ENCODE measurements at places on chromosomes 6 and 20.

DNA sequence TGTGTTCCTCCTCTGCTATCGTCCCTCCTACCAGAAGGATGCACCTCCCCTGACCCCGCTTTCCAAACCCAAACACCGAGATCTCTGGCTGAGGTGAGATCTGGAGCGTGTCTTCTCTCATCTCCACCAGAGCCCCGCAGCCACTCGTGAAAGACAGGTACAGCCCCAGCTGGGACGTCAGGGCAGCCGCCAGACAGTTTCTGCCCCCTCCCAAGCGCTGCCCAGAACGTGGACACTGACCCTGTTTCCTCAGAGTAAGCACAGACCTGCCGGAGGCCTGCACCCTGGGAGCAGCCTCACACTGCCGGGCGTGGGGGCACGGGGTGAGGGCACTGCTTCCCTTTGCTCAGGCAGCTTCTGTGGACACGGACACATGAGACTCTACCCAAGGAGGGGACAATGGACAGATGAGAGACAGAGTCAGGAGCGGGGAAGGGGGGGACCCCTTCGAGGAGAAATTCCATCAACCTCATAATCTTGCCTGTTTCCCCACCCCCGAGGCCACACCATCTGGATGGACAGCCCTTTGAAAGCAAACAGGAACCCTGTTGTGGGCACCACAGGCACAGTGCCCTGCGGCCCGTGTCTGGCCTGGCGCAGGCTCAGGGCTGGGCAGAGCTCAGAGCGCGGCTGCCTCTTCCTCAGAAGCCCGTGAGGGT lies 210.6 kb downstream of the DLL1 start:
- no peak for DNase-seq

GRCh38 chr20:51731731-51732095 lies 36.5 kb downstream of the ATP9A start:
- DNase-seq, result peak; percentile 40

DNA sequence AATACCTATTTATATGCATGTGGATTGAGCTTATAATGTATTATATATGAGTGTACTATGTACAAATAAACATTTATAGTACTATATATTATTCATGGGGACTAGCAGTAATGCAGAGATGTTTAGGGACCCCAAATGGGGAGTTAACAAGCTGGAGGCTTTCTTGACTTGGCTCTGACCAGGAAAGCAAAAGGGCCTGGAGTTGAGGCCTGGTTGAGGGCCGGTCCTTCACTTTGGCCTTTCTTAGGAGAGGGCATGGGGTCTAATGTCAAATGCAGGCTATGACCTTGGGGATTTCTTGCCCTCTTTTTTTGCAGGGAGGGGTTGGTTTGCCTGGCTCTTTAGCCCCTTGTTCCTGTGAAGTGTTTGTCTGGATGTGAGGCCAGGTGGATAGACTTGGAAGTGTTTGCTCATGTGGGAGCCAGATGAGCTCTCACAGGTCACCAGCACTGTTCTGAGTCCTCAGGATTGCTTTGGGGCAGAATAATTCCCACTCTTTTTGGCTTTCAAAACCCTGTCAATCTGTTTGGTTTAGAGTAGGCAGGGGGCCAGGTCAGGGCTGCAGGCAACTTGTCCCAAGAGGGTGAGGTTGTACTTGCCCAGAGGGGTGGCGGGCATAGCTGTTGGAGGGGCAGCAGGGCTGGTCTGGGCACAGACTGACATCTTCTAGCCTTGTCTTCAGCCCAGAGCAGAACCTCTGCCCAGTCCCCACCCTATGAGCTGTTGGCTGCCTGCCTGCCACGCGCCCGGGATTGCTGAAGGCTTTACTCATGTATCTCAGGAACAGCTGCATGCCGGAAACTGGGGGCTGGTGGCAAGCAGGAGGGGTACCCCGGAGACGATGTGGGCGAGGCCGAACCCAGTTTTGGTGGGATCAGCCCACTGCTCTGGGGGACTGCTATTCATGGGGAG lies 14.6 kb downstream of the TJAP1 start:
- peak; percentile 77 for DNase-seq

GRCh38 chr6:106309766-106310373 lies 15.7 kb downstream of the ATG5 start:
- DNase-seq, result peak; percentile 42

- DNase-seq, result no peak
Observed at GRCh38 chr20:51220293-51220706, 197.4 kb upstream of the KCNG1 start.

DNA sequence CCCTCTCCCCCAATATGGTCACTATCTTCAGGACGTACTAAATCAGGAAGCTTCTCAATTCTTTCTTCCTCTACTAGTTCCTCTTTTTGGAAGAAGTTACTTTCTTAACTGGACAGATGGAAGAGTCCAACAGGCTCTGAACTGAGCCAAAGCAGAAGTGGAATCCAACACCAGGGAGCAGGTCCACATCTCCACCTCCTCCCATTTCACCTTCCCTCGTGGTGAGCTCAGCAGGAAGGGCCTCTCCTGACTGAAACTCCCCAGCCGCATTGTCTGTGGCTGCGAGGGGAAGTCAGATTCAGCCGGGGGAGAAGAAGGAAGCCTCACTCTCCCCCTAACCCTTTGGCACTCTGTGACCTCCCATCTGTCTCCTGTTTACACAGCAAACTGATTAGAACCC lies 63.8 kb upstream of the UST start:
- DNase-seq, result no peak

DNA sequence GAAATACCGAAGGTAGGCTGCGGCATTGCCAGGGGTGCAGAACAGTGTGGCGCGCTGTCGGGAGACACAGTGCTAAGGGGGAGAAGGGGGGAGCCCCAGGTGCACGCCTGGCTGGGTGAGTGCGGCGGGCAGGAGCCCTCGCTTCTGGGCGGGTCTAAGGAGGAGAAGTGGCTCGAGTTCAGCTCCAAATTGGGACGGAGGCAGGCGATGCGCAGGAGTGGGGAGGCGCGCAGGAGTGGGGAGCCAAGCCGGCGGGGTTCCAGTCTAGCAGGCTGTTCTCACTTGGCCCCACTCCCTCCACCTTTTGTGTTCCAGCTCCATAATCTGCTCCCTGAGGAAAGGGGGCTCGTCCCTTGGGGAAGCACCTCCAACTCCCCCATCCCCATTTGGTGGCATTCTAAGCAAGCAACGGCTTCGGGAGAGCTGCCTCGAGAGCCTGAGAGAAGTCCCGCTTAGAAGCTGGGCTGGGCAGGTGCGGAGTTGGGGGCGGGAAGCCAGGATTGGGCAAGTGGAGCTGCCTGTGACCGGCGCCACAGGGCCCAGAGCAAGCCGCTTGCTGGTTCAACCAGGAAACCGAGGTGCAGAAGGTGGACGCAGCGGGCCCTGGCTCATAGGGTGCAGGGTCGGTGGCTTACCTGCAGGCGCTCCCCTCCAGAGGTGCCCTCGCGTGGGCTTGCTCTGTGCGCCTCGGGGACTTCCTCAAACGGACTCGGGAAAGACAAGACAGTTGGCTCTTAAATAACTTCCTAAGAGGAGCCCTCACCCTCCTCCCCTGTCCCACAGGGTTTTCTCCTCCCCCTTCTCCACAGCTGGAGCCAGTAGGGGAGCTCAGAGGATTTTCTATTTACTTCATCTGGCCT lies at the start of gene F13A1:
Gene F13A1, minus strand, starts transcription at position 711 of the 860 bp plus-strand sequence. CDS start 1,998 bp downstream, outside the sequence.
- DNase-seq, result no peak

- no peak for DNase-seq
Observed at GRCh38 chr6:100307561-100307960, 157.2 kb downstream of the SIM1 start.

DNA sequence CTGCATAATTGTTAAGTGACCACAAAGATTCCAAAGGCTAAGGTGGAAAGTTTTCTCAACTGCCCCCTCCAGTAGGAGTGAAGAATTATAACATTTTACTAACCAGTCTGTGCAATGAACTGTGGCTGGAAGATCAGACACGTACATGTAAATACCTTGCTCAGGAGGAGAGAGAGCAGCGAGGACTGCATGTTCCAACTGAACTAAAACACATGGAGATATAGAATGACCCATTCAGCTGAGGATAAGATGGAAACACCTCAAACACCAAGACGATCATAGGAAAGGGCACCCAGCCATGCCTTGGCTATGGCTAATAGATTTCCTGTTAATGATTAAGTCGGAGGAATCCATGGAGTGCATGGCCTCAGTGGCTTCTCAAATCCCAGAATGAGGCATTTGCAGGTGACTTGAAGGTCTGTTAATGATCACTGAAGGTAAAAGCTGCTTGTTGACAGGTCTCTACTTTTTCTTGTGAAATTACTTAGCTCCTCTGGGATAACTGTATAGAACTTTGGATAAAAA lies 875.6 kb downstream of the TFAP2A start:
- no peak for DNase-seq

DNA sequence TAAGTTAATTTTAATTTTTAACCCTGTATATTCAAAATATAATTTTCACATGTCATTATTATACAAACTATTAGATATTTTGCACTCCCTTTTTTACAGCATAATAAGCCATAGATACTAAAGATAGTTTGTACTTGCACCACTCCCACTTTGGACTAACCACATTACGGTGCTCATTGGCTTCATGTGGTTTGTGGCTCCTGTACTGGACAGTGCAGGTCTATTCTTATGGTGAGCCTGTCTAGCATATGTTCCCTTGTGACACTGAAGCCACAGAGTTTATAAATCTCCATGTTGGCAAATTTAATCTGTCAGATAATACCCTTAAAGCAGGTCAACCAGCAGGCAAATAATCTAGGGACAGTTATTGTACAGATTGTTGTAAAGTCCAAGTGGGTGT lies 354.4 kb upstream of the KCNQ5 start:
- DNase-seq, result no peak

GRCh38 chr6:139533573-139534471 lies 159.4 kb upstream of the CITED2 start:
- peak; percentile 81 for DNase-seq

- DNase-seq, result peak; percentile 80
Observed at GRCh38 chr6:14713008-14713960, 532.6 kb upstream of the JARID2 start.

GRCh38 chr6:136420853-136421252 lies 129.4 kb downstream of the MAP7 start:
- DNase-seq, result no peak

GRCh38 chr20:34512955-34513419 lies 3.2 kb upstream of the DYNLRB1 start:
- DNase-seq, result no peak

DNA sequence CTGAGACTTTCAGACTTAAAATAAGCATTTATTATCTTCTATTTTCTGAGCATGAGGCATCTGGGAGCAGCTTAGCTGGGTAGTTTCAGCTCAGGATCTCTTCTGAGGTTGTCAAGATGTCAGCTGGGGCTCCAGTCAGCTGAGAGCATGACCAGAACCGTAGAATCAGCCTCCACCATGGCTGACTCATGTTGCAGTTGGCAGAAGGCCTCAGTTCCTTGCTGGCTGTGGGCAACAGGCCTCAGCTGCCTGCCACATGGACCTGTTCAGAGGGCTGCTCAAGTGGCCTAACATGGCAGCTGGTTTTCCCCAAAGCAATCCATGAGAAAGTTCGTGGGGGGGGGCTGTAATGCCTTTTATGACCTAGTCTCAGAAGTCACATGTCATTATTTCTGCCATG lies 142.3 kb downstream of the LY86 start:
- peak; percentile 92 for DNase-seq

DNA sequence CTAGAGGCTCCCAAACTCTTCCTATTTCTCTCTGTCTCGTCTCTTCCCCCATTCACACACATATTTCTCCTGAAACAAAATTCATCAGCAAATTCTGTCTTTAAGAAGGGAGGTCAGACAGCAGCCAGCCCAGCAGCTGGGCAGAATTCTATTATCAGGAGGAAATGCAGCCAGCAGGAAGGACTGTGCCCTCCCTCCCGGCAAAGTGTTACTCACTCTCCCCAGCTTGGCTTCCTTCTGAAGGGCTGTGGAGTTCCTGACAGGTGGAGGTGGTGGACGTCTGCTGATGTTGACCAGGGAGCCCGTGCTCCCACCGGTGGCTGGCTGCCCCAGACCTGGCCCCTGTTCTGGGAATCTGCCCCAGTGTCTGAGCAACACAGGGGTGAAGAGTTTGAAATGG lies 37.3 kb downstream of the KCNB1 start:
- DNase-seq, result no peak

DNA sequence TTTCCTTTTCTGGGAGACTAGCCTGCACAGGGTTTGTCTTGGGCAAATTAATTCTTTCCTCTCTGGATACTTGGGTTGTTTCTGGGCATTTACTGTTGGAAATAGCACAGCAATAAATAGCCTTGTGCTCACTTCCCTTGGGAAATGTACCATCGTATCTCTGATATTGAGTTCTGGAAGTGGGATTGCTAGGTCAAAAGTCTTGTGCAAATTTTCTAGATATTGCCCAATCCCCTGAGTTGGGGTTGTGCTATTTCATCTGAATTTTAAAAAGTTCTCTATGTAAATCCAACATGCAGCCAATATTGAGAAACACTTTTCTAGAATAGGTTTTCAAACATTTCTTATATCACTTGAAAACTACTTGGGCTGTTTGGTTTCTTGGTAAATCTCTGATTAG lies 64.0 kb upstream of the ELOVL5 start:
- DNase-seq, result no peak

DNA sequence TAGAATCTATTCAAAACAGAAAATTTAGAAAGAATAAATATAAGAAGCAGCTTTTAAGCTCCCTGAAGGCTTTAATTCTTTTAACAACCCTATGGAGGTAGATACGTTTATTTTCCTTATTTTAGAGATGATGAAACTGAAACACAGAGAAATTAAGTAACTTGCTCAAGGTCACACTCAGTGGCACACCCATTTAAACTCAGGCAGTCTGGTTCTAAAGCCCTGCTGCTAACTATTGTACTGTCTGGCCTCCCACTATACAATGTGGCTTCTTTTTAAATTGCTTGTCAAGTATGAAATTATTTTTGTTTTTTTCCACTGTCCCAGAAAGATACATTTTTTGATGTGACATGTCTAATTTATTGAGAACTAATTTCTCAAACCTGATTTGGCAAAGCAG lies 55.7 kb downstream of the FAM217A start:
- DNase-seq, result no peak

GRCh38 chr20:10922506-10922905 lies 248.7 kb upstream of the JAG1 start:
- DNase-seq, result no peak

DNA sequence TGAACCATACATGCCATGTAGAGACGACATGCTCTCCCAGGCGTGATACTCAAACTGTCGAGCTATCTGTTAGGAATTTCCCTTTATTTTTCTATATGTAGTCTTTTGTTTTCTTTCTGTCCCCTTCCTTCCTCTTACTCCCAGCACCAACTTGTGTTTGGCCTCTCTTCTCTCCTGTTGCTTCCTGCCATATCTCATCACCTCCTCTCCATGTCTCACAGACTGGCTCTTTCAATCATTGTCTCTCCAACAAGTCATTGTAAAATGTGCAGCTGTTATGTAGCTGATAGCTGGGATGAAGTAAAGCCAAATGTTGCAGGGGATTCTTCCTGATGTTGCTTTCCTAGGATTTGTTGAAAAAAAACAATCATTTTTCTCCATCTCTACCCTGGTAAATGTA lies 234.5 kb downstream of the TMEM242 start:
- no peak for DNase-seq

DNA sequence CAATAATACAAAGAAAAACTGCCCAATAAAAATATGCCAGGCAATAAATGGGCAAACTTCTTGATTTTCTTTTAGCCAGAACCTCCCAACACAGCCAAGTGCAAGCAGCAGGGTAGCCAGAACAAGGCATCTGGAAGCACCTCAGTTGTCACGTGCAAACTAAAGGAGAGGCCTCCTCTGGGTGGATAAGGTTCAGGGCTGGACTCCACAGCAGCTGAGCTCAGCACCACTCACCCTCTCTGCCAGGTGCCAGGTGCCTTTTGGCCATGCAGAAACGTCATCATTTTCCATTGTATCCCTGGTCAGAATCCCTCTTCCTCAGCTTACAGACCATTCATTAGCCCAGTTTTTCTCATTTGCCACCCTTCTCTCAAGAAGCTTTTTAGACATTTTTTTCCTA lies 52.7 kb downstream of the SOD2 start:
- DNase-seq, result no peak

GRCh38 chr6:33967265-33967767 lies 163.5 kb upstream of the MLN start:
- no peak for DNase-seq

Measured in astrocyte of the spinal cord (primary cell).